BE2C (cell line): ENCODE measurements at places on chromosomes 7 and 10.
A peak's percentile ranks its signal among the peaks of the same experiment; 100 is the strongest.

DNA sequence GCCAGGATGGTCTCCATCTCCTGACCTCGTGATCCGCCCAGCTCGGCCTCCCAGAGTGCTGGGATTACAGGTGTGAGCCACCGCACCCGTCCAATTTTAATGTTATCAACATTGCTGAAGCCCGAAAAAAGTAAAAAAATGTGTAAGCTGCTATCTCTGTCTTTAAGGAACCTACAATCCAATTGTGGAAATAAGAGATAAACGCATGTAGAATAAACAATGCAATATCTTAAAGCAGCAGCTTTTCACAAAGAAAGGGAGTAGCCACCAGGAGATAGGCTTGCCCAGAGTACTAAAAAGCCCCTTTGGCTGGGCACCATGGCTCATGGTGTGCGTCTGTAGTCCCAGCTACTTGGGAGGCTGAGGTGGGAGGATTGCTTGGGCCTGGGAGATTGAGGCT, 282.9 kb upstream of the LYZL1 start:
- DNase-seq, result no peak

GRCh38 chr7:70307544-70308106, 709.4 kb downstream of the AUTS2 start:
- DNase-seq, result no peak

DNA sequence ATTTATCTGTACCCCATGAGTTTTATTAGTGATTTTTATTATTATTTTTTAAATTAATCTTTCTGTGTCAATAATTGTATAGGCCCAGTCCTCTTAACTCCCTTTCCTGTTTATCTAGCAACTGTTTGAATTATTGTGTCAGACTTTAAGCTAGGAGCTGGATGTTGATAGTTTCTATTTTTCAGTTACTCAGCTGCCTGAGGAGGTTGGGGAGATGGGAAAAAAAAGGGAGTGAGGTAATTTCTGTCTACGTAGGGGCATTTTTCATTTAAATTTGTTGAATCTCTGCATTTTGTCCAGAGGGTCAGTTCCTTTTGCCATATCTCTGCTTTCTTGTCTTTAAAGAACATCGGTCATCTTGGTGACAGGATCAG, 5.0 kb upstream of the ZNF518A start:
- no peak for DNase-seq

DNA sequence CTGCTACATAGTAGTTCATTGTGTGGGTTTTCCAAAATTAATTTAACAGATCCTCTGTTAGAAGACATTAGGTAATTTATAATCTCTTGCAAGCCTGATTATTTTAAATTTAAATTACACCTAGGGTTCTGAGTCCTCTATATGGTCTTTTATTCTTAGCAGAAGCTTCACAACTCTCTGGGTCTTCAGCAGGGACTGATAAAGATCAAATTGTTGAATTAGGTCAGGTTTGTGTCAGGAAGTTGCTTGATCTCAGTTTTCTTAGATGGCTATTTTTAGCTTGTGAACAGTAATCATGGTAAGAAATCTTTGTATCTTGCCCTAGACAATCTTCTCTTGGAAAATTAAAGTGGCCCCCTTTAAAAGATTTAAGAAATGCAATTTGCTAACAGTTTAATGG, 183.1 kb upstream of the HDAC9 start:
- DNase-seq, result no peak

DNA sequence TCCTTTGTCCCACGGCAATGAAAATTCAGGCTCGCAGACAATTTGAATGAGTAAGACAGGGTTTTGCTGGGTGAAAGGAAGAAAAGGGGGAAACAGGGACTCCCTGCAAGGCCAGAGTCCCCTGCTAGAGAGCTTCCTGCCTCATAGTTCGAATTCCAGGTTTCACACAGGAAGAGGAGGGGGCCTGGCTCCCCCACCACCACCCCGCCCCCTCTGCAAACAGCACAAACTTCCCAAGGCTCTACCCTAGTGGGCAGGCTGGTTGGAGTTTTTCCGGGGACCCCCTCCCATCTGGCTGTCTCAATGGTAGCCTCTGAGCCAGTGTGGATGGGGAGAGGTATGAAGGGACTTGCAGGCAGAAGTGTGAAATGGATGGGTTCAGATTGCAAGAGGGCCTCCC, 57.4 kb upstream of the NEBL start:
- DNase-seq, result no peak

DNA sequence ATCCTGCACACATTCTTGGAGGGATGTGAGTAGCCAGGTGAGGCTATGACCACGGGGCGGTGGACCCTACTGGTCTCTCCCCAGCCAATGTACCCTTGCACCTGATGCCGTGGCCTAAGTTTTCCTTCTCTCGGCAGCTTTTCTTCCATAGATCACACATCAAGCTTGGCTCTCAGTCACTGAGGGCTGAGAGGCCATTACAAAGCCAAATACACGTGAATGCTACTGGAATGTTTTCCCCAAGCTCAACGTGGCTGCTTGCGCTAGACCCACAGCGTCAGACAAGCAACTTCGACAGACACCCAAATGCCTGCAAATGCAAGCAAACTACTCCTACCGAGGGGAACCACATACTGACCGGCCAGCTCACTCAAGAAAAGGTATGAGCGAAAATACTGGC, 83.1 kb downstream of the PRPF18 start:
- no peak for DNase-seq

DNA sequence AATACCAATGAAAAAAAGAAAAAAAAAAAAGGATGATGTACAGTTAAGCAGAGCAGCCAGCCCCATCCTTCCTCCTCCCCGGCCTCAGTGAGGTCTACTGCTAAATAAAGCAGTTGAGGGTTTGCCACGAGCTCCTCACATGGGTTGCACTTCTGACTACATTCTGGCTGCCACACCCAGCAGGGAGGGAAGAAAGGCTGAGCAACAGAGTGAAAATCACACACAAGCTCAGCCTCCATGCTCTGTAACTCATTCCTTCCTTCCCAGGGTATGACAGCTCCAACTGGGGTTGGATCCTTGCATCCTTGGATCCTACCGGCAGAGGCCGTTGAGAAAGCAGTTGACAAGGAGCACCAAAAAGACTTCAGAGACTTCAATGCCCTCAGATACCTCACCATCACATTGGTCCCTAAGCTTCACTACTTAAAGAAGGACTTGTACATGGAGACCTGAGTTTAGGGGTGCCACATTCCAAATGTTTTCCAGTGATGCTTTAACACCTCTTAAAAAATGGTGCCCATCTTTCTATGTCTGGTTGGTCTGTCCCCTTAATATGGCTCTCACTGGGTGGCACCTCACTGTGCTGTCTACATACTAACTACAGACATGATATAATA, 52.9 kb upstream of the PIK3CG start:
- no peak for DNase-seq

DNA sequence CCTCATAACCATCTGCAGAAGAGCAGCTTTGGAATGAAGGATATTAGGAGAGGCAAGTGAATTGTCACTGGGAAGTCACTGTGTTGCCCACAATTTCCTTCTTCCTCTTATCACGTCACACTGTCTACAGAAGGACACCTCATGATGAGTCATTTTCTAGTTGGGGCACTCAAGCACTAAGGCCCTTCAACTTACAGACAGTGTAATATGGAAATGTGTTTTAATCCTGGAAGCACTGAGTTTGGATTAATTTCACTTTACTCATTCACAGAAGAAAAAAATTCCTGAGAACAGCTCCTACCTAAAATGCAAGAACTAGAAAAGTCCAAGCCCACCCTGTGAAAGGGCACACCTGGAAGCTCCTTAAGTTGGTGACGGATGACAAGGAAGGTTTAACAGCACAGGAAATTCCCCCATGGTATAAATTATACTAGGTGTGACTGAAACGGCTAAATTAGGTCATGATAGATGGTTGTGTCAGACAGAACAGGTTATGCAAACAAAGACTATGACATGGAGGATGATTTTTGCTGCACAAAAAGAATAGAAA, 56.6 kb downstream of the PARD3 start:
- DNase-seq, result no peak

- DNase-seq, result no peak
Observed at GRCh38 chr10:51937308-51938140, 238.1 kb upstream of the CSTF2T start.

GRCh38 chr7:139186146-139186545, 44.9 kb upstream of the UBN2 start:
- no peak for DNase-seq

DNA sequence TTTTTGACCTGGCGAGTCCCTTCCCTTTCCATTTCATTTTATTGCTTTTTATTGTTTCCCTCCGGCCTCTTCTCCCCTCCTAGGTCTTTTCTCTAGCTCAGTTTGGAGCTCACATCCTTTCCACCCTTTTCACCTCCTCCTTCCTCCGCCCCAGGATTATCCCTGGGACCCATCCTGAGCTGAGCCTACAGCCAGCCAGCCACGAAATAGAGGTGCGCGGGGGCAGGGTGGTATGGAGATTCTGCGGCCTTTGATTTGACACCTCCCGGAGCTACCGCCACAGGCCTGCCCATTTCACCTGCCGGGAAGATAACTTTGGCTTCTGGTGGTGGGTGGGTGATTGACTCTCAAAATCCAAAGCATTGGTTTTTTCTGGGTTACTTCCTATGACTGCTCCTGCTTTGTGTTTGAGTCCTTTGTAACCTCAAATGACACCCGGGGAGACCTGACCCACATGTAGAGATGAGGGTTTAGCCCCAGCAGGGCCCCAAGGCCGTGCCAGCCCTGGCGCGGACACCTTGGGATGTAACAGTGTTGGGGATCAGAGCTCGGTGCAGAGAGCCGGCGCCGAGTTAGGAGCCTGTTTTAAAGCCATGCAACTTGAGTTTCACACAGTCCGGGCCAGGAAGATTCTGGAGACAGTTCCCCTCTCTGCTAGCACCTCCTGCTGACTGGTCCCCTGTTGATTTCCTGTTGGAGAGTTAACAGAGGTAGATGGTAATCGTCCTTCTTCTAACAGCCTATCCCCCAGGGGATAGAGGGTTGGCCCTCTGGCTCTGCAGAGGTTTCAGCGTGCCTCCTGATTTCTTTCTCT, 1.5 kb downstream of the DUSP5 start:
- DNase-seq, result peak; percentile 39

DNA sequence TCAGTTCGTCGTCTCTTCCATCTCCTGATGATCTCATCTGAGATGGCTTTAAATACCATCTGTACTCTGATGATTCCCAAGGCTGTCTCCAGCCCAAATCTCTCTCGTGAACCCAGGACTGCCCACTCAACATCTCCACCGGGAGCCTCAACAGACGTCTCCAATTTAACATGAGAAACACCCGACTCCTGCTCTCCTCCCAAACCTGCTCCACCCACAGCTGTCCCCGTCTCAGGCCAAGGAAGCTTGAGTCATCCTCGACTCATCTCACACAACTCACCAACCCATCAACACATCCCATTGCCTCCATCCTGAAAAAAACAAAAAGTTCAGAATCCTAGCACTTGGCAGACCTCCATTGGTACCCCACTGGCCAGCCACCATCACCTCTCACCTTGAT, 29.7 kb upstream of the CALN1 start:
- no peak for DNase-seq

- DNase-seq, result no peak
Observed at GRCh38 chr7:40799493-40800403, 664.9 kb downstream of the SUGCT start.

- DNase-seq, result no peak
Observed at GRCh38 chr10:96891840-96892239, 59.7 kb downstream of the LCOR start.

DNA sequence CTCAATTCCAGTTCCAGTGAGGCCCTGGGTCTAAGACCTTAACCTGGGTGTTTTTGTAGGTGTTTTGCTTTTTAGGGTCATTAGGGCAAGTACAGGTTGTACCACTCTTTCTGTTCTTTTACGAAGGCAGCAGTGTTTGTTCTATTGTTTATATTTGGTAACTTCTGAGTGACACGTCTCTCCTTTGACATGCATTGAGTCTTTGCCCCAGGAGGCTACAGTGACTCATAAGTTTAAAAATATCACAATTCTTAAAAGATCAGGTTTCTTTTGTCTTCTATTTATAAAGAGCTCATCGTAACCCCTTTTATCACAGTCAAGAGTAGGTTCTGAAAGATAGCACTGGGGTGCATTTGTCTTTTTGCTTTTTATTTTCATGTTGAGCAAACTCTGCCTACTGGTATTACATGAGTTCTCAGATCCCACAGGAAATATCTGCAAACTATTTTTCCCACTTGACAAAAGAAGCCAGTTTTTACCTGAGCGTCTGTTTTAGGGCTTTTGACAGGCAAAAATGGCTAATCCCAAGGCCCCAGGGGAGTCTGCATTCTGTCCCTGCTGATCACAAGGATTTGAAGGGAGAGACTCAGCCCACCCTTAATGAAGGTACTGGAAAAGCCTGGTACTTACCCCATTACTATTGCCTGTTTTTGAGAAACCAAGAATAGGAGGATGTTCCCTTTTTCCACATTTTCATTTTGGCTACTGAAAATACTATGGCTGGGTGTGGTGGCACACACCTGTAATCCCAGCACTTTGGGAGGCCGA, 7.9 kb downstream of the NUDT13 start:
- DNase-seq, result no peak

GRCh38 chr10:6279540-6280267, 77.0 kb downstream of the PFKFB3 start:
- DNase-seq, result no peak

DNA sequence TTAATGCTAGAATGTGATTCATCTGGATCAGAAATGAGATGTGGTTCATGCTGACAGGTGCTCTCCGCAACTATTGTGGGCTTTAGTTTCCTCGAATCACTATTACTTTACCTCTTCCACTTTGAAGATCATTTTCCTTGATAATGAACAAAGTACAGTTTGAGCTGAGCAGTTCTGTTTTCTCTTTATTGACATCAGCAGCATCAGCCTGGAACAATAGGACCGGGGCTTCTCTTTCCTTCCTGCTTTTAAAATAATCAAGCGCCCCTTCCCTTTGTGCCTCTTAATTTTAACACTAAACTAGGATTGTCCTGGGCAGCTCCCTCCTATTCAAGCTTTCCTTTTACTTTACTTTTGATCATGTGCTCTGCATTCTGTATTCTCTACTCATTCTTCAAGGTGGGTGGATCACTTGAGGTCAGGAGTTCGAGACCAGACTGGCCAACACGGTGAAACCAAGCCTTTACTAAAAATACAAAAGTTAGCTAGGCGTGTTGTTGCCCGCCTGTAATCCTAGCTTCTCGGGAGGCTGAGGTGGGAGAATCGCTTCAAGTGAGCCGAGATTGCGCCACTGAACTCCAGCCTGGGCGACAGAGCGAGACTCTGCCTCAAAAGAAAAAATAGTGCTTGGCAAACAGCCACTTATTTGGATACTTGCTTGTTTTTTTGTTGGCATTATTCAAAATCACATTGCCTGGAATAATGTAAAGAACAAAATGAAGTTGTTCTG, 67.0 kb upstream of the RHEB start:
- no peak for DNase-seq

- DNase-seq, result no peak
Observed at GRCh38 chr10:71741671-71742070, 22.1 kb upstream of the C10orf105 start.

DNA sequence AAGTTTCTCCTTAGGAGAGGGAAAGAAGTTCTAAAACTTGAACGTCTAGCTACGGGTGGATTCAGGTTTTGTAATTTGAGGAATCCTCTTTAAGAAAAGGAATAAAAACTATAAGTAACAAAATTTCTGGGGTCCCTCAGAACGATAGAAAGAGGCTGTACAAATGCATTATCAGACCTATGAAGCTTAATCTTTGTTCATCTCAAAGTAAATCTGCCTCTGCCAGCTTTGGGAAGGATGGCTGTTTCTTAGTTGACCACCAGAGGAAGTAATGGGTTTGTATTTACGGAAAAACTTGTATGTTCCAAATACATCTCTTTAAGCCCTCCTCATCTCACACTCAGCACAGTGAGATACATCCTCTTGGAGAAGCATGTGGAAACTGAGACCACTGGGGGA, 864 bp downstream of the PSTK start:
- DNase-seq, result no peak
